Progenitor cell of endocrine pancreas (in vitro differentiated cells): ENCODE measurements at places on chromosomes 3 and 15. TPM values are rescaled to one million over a fixed set of nuclear protein-coding genes. Genes with fewer than 3 reads are reported as not detected.

Gene LSM3
- total RNA-seq = 13.2 and 13.4 TPM in 2 replicates

Gene CCR5
- total RNA-seq = not detected in 2 replicates

- no peaks in the 10 kb centered on the region for H3K36me3 ChIP-seq
- peaks cover 14% of the 10 kb centered on the region for H3K27me3 ChIP-seq
- DNase-seq = no peak
- H3K27ac ChIP-seq = no peak overlapping the region
- no peak overlapping the region for H3K4me3 ChIP-seq
These were observed 38.6 kb upstream of the SPSB4 start for GRCh38 chr3:141012571-141012970.

DNA sequence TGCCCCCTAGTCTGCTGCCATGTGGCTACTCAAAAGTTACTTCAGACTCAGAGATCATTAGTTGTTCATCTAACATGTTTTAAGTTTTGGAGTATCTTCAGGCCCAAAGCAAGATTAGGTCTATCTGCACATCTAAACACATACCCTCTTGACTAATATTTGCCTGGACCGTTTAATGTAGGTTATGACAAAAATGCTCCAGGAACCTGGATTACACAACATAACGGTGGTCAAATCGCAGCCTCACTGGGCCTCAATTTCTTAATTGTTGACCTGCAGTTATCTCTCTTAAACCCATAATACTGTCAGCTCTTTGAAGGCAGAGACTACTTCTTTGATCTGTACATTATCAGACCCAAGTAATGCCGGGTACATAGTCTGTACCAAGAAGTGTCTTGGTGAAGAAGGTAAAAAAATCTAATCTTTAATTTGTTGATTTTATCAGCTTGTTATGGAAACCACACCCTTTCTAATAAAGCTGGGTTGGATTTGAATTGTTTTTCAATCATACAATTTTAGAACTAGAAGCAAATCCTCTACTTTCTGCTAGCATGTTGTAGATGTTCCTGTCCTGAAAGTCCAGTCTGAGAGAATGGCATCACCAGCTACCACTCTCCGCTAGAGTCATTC is 3.6 kb downstream of the SNRK start:
- peaks cover 3% of the 10 kb centered on the region for H3K36me3 ChIP-seq
- H3K4me3 ChIP-seq = no peak overlapping the region
- no peak overlapping the region for H3K27ac ChIP-seq
- H3K27me3 ChIP-seq = no peaks in the 10 kb centered on the region

DNA sequence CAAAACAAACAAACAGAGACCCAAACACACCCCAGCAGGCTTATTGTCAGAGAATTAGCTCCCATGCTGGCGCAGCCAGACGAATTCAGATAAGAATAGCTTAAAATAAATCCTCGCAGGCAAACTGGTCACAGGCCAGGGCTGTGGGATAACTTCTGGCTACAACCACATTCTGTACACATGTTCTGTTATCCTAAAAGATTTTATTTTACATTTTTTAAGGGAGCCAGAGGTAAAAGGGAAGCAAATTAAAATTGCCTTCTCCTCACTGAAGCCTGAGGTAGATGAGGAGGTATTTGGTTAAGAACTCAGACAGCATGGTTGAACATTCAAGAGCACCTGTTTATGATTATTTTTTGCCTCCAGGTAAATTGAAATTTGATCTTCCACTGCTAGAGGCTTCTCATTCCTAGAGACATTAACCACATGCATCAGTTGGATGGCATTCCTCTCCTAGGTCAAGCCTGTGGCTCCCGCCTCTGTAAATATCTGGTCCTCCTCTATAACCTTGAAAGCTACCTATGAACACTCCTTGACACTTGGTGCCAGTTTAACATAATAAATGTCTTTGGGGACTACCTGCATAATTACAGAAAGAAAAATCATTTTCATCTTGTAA is 190.3 kb downstream of the SATB1 start:
- no peak for DNase-seq
- H3K36me3 ChIP-seq = no peaks in the 10 kb centered on the region

DNA sequence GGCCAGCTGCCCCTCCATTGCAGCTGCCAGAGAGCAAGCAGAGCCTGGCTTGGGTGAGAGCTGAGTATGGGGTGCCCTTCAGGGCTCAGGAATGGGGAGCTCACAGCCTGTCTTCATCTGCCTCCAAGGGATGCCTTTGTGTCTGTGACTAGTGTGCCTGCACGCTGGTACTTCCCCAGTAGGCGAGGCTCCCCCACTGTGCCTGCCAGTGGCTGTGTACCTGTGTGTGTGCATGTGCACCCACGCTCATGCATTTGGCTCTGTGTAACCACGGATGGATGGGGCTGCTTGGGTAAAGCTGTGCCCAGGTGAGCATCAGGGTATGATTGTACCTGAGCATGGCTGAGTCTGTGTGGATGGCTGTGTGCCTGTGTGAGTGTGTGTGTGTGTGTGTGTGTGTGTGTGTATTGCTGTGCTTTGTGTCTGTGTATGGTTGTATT is 2.3 kb upstream of the GRM2 start:
- no peak for DNase-seq
- H3K4me3 ChIP-seq = no peak overlapping the region
- H3K36me3 ChIP-seq = no peaks in the 10 kb centered on the region
- peaks cover 2% of the 10 kb centered on the region for H3K4me1 ChIP-seq
- H3K27me3 ChIP-seq = peaks cover 24% of the 10 kb centered on the region
- H3K27ac ChIP-seq = no peak overlapping the region

GRCh38 chr3:179964890-179965289 is 71.8 kb downstream of the PEX5L start:
- no peaks in the 10 kb centered on the region for H3K36me3 ChIP-seq
- H3K27me3 ChIP-seq = peaks cover 8% of the 10 kb centered on the region

- no peak overlapping the region for H3K27ac ChIP-seq
- no peak overlapping the region for H3K4me3 ChIP-seq
- H3K27me3 ChIP-seq = no peaks in the 10 kb centered on the region
- DNase-seq = no peak
- no peaks in the 10 kb centered on the region for H3K4me1 ChIP-seq
These were observed 166.4 kb downstream of the C3orf70 start for GRCh38 chr3:184986366-184986889.

Gene ST6GAL1
- total RNA-seq = 74.0 and 80.7 TPM in 2 replicates

Gene MYL3
- total RNA-seq = 0.33 TPM in 1 of 2 replicates, not detected in the other

Gene ITIH1
- total RNA-seq = 11.3 and 14.1 TPM in 2 replicates

DNA sequence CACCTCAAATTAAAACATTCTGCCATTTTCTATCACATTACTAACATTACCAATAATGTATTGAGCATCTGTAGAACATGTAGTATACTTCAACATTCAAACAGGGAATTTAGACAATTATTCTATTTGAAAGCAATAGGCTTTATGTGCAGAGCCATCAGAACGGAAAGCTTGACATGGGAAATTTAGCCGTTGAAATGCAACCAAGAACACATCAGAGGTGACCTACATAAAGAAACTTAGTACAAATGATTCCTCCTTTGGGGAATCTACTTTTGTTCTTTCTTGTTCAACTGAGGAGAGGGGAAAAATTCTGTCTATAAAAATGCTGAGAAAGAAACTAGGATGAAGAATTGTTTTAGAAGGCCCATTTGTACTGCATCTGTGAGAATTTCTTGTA is 38.6 kb upstream of the RBMS3 start:
- H3K27ac ChIP-seq = no peak overlapping the region
- no peaks in the 10 kb centered on the region for H3K4me1 ChIP-seq
- H3K27me3 ChIP-seq = no peaks in the 10 kb centered on the region
- H3K4me3 ChIP-seq = no peak overlapping the region
- H3K36me3 ChIP-seq = no peaks in the 10 kb centered on the region

- DNase-seq = no peak
- H3K4me1 ChIP-seq = no peaks in the 10 kb centered on the region
- H3K4me3 ChIP-seq = no peak overlapping the region
- no peaks in the 10 kb centered on the region for H3K36me3 ChIP-seq
These were observed 10.2 kb upstream of the KLF15 start for GRCh38 chr3:126367316-126367805.

- peaks cover 52% of the 10 kb centered on the region for H3K36me3 ChIP-seq
- no peaks in the 10 kb centered on the region for H3K4me1 ChIP-seq
- no peak overlapping the region for H3K4me3 ChIP-seq
- DNase-seq = no peak
- H3K27ac ChIP-seq = no peak overlapping the region
These were observed 78.6 kb downstream of the HERC2 start for GRCh38 chr15:28243399-28243798.

- no peak overlapping the region for H3K4me3 ChIP-seq
- peaks cover 18% of the 10 kb centered on the region for H3K4me1 ChIP-seq
- H3K27ac ChIP-seq = no peak overlapping the region
- DNase-seq = no peak
- H3K36me3 ChIP-seq = no peaks in the 10 kb centered on the region
- H3K27me3 ChIP-seq = peaks cover 33% of the 10 kb centered on the region
These were observed 113.0 kb downstream of the LIPC start for GRCh38 chr15:58544756-58545155.

DNA sequence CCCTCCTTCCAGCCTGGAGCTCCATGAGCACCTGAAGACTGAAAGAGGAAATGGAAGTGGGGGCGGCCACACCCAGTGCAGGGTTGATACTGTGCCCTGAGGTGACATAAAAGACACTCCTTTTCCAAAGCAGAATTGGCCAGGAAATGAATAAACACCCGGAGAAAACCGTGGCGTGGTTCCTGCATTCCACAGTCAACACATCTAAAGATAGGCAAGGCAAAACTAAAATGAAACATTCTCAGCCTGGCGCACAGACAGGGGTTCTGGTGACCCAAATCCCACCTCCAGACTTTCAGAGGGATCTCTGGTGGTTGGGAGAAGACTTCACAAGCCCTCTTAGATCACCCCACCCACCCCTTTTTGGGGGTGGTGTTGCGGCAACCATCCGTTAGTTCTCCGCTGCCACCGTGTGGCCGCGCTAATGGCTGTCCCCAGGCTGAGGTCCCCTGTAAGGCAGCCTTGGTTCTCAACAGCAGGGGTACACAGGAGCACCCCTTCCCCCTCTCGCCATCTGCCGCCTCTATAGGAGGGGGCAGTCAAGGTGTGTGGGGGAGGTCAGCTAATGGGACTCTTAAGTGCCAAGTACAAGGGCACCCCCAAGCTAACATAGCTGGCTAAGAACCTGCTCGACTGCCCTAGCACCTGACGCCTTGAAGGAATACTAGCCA is 2.5 kb upstream of the MST1R start:
- H3K27ac ChIP-seq = no peak overlapping the region
- peaks cover 22% of the 10 kb centered on the region for H3K27me3 ChIP-seq
- H3K4me1 ChIP-seq = peaks cover 2% of the 10 kb centered on the region

Gene RLBP1
- not detected in 2 replicates for total RNA-seq

DNA sequence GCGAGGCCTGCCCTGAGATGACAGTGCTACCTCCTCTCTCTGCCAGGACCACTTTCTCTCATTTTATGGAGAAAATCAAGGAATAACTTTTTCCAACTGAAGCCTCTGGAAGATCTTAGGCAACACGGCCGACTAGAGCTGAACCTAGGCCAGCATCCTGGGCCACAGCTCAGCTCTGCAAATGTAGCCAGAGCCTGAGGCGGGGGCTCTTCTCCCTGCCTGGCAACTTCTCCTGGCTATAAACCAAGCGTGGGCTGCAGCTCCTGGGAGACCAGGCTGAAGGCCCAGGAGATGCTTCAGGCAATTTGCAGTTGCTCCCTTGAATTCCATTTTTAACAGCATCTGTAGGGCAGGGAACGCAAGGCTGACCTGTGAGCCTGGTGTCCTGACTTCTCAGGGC is 74.9 kb downstream of the CEMIP start:
- no peak overlapping the region for H3K4me3 ChIP-seq
- H3K36me3 ChIP-seq = no peaks in the 10 kb centered on the region
- no peak for DNase-seq

GRCh38 chr3:24110051-24110450 is 165.0 kb downstream of the NR1D2 start:
- no peak overlapping the region for H3K27ac ChIP-seq
- H3K36me3 ChIP-seq = no peaks in the 10 kb centered on the region
- peaks cover 5% of the 10 kb centered on the region for H3K4me1 ChIP-seq
- DNase-seq = no peak

- no peak overlapping the region for H3K27ac ChIP-seq
- H3K4me1 ChIP-seq = no peaks in the 10 kb centered on the region
- peaks cover 5% of the 10 kb centered on the region for H3K36me3 ChIP-seq
- peaks cover 14% of the 10 kb centered on the region for H3K27me3 ChIP-seq
- no peak overlapping the region for H3K4me3 ChIP-seq
These were observed 286.4 kb upstream of the LYSMD4 start for GRCh38 chr15:100019601-100020000.

DNA sequence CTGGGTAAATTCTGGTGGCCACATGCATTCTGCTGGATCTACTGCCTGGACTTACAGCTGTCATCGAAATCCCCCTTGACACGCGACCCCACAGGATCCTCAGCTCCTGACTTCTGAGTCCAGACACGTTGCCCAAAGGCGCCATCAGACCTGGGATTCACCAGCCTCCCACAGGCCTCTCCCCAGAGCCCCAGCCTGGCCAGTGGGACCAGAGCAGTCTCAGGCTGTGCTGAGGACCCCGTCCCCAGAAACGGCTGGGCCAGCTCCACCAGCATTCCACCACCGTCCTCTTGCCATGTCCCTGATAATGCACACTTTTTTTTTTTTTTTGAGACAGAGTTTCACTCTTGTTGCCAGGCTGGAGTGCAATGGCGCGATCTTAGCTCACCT is 166.1 kb downstream of the LRRK1 start:
- H3K4me1 ChIP-seq = no peaks in the 10 kb centered on the region
- DNase-seq = no peak
- H3K27me3 ChIP-seq = peaks cover 15% of the 10 kb centered on the region
- H3K27ac ChIP-seq = no peak overlapping the region
- no peaks in the 10 kb centered on the region for H3K36me3 ChIP-seq
- no peak overlapping the region for H3K4me3 ChIP-seq

- H3K36me3 ChIP-seq = no peaks in the 10 kb centered on the region
- H3K4me1 ChIP-seq = peaks cover 8% of the 10 kb centered on the region
- H3K27me3 ChIP-seq = peaks cover 13% of the 10 kb centered on the region
- no peak overlapping the region for H3K4me3 ChIP-seq
These were observed 452.8 kb upstream of the THBS1 start for GRCh38 chr15:39127925-39128617.

DNA sequence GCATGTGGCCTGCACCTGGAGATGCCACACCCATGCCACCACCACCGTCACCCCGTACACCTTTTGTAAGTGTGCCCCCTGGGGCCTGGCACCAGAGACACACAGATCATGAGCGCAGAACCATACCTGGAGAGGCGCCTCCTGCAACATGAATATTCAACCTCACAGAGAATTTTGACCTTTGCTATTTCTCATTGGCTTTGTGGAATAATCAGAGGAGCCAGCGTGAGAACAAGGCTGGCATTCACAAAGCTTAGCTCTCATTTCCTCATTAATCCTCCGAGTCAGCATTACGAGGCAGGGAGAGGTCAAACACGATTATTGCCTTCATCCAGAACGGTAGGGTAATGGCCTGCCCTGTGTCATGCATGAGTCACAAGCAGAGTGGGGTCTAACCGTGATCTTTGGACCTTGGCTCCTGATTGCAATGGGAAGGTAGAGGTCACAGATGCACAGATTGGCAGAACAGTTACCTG is 73.0 kb upstream of the POMGNT2 start:
- no peak for DNase-seq
- H3K36me3 ChIP-seq = peaks cover 2% of the 10 kb centered on the region
- H3K27ac ChIP-seq = peak overlapping the region; percentile 89
- no peaks in the 10 kb centered on the region for H3K27me3 ChIP-seq
- peaks cover 40% of the 10 kb centered on the region for H3K4me1 ChIP-seq
- H3K4me3 ChIP-seq = no peak overlapping the region
